ENCODE measurements at places on chromosomes 2 and 18.

GRCh38 chr2:101725515-101726192 is 28.1 kb downstream of the MAP4K4 start:
- DNase-seq = no peak

- DNase-seq = no peak
These were observed 7.1 kb upstream of the CEP68 start for GRCh38 chr2:65049010-65049639.

DNA sequence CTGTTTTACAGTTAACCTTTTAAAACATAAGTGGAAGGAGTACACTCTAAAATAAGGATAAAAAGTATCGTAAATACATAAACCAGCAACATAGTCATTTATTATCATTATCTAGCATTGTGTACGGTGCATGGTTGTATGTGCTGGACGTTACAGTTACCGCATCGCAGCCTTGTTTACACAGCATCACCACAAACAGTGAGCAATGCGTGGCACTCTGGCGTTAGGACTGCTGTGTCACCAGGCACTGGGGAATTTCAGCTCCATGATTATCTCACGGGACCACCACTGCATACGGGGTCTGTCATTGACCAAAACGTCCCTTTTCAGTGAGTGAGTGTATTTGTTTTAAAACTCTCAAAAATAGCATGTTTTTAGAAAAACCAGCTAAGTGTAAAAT is 103.0 kb upstream of the SNTG2 start:
- DNase-seq = no peak

DNA sequence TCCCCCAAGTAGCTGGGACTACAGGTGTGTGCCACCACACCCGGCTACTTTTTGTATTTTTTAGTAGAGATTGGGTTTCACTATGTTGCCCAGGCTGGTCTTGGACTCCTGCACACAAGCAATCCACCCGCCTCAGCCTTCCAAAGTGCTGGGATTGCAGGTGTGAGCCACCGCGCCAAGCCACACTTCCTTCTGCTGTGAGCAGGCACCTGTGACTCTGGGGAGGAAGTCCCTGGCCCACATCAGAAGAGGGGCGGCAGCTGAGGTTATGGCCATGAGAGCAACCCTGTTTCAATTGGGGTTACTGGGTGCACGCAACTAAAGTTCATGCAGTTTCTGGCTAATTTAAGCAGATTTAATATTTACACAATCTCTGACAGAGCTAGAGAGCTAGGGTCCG is 91.0 kb downstream of the PLB1 start:
- DNase-seq = peak; percentile 46

- no peak for DNase-seq
These were observed 116.8 kb upstream of the ST6GAL2 start for GRCh38 chr2:107002735-107003134.

- DNase-seq = no peak
These were observed 27.8 kb upstream of the NETO1 start for GRCh38 chr18:72895548-72895947.

DNA sequence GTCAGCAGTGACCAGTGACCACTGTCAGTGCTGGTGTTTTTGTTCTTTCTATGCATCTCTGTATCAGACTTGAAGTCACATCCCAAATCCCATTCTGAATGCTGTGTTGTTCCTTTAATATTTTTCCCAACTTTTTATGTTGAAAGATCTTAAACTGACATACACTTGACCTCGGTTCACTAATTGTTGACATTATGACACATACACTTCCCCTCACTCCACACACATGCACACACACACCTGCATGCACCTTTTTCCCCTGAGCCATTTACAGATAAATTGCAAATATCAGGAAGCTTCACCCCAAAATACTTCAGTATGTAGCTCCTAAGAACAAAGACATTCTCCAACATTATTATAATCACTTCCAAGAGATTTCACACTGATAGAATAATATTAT is 62.4 kb downstream of the CFAP221 start:
- no peak for DNase-seq

GRCh38 chr2:226791056-226791486 is 8.5 kb downstream of the IRS1 start:
- DNase-seq = no peak

DNA sequence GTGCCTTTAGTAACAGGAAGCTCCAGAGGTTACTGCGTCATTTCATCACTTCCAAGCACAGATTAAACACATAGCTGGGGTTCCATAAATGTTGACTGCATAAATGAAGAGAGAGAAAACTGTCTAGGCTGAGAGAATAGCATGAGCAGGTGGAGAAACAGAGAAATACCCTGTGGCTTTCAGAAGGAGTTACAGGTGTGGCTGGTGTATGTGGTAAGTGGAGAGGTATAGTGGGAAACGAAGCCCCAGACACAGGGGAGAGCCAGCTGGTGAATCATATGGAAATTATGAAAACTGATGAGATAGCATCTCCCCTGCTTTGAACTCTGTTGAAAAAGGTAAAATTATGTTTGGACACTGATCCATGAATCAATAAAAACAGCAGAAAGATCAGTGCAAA is 807.4 kb upstream of the POU3F3 start:
- DNase-seq = no peak

GRCh38 chr2:219522111-219523030 is 8.1 kb downstream of the ASIC4 start:
- no peak for DNase-seq

DNA sequence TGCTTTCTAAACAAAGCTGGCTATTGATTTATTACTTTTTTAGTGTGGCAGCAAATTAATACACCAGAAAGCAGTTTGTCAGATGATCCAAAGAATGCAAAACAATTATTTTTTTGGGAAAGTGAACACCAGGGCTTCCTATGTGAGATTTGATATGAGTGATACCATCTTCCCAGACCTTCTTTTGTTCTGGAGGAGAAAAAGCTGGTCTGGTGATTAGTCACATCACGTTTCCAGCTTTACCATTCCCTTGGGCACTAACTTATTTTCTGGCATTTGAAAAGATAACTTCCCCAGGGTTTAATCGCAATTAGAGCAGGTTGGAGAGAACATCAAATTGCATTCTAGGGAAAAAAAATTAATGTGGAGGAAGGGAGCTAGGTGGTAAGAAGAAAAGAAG is 182.9 kb upstream of the TANK start:
- no peak for DNase-seq

GRCh38 chr2:37786854-37787253 is 115.4 kb upstream of the CDC42EP3 start:
- no peak for DNase-seq

DNA sequence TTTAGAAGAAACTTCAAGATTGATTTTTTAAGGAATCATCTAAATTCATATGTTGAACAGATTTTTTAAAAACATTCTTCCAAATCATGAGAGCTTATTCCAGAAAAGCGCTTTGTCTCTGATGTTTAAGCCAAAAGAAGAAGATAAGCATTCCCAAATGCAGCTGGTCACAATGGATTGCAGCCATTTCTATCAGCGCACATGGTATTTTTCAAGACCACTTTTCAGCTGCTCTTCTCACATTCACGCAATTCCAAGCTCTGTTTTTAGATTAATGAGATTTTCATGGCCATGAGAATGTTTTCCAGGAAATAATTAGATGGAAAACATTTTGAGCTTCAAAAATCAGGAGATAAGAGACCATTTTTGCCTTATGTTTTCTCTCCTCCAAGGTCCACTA is 8.7 kb downstream of the OSBPL1A start:
- no peak for DNase-seq

DNA sequence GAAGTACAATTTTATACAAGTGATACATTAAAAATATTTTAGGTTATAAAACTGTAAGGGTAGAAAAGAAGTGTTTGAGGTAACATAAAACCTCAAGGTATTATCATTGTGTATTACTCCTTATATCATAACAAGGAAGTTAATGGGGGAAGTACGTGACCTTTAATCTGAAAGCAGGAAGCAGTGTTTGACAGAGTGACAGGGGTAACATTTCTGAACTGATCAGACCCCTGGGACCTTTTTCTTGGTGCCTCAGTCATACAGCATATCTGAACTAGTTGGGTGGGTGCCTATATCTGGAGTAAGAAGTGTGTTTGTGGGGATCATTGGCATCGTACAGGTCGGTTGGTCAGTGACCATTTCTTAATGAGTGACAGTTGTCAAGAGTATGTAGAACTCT is 43.0 kb downstream of the MALT1 start:
- no peak for DNase-seq

GRCh38 chr18:70113511-70113910 is 92.0 kb downstream of the RTTN start:
- DNase-seq = no peak

GRCh38 chr2:226932443-226932842 is 96.6 kb downstream of the RHBDD1 start:
- DNase-seq = no peak

DNA sequence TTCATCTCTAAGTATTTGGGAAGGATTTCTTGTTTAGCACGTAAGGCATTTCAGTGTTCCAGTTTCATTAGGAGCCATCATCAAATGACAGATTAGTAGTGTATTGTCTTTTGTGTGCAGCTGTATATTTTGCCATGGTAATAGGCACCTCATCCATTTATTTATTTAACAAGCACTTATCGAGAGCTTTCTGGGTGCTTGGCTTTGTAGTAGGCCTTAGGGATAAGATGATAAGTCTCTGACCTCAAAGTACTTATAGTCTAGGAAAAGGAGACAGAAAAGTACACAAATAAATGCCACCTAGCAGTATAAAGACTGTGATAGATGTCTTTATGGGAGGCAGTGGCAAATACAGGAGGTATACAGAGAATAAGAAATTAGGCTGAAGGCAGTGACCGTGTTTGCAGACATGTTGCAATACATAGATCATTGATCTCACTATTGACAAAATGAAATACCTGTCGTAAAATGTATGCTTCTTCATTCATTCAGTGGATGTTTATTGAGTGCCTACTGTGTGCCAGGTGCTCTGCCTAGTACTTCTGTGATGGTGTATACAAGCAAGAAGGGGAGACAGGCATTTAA is 265.9 kb downstream of the SETBP1 start:
- no peak for DNase-seq

- DNase-seq = no peak
These were observed 2.3 kb downstream of the ARL4C start for GRCh38 chr2:234494361-234495250.

DNA sequence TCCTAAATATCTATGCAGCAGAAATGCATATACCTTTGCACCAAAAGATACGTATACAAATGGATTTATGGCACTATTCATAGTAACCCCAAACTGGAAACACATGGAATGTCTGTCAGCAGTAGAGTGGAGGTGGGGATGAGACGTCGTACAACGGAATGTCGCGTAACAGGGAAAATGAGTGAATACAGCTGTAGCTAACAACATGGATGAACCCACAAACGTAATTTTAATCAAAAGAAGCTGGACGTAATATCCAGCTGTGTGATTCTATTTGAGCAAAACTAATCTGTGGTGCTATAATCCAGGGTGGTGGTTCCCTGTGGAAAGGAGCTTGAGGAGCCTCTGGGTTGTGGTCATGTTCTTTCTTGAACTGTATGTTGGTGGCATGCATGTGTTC is 89.9 kb downstream of the MTA3 start:
- DNase-seq = no peak

- no peak for DNase-seq
These were observed 1.1 kb upstream of the CDH2 start for GRCh38 chr18:28177828-28178635.

GRCh38 chr2:241321886-241322285 is 6.2 kb downstream of the SEPTIN2 start:
- no peak for DNase-seq

GRCh38 chr2:178782236-178782635 is 25.0 kb downstream of the TTN start:
- DNase-seq = no peak

DNA sequence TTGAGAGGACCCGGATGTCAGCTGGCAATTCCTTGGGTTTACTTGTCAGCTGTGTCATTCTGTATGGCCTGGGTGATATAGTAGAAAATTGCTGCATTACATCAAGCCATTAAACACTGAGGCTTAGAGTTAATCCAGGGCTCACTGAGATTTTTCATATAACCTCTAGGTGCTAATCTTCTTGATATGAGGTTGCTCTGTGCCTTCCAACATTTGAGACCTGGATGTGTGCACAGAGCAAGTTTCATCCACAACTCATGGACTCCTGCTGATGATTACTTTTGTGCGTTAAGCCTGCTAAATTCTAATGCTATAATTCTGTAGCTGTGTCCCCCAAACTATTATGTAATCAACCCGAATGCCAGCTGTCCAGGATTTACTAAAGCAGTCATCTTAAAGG is 178.4 kb upstream of the CDH20 start:
- no peak for DNase-seq

- no peak for DNase-seq
These were observed 15.1 kb upstream of the MEP1B start for GRCh38 chr18:32174719-32175118.

GRCh38 chr2:121134728-121135127 is 150.3 kb downstream of the TFCP2L1 start:
- no peak for DNase-seq

GRCh38 chr2:160920061-160920460 is 240.2 kb upstream of the TANK start:
- no peak for DNase-seq

- DNase-seq = no peak
These were observed 678.3 kb upstream of the ID2 start for GRCh38 chr2:8003462-8004075.

DNA sequence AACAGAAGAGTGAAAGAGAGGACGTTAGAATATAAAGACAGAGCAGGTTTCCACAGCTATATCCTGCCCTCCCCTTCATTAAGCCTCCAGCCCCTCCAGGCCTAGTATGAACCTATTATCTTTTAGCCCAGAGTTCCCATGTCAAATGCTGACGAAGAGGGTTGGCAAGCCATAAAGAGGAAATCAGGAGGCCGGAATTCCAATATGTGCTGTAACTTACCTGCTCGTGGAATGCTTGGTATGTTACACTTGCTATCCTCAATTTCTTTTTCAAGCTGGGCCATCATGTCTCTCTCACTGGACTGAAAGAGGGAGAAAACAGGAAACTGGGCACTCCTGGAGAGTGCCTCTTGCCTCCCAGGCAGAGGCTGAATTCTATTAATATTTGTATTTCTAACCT is 264.1 kb downstream of the TRIB2 start:
- no peak for DNase-seq
